T-cell (primary cell): ENCODE measurements at places on chromosomes 6 and 20. TPM values are rescaled to one million over a fixed set of nuclear protein-coding genes. Genes with fewer than 3 reads are reported as not detected.

Gene KCNK15
- not detected for total RNA-seq

Gene NRM
- total RNA-seq = 5.5 TPM

Gene KCNK16
- total RNA-seq = not detected

Gene KHDC1L
- total RNA-seq = not detected

Gene COL21A1
- not detected for total RNA-seq

Gene FAM83C
- not detected for total RNA-seq

Gene MUC21
- not detected for total RNA-seq

Gene GPLD1
- total RNA-seq = 1.5 TPM

Gene LRRC73
- 0.76 TPM for total RNA-seq

Gene PHACTR1
- total RNA-seq = 2.6 TPM

Gene BTNL2
- total RNA-seq = not detected

Gene IYD
- not detected for total RNA-seq

Gene GZF1
- 13.1 TPM for total RNA-seq

Gene CLPSL2
- total RNA-seq = not detected

Gene FRS3
- total RNA-seq = 9.9 TPM

Gene LY6G5C
- 5.8 TPM for total RNA-seq
